ENCODE measurements at places on chromosomes 13 and 19. TPM values are rescaled to one million over a fixed set of nuclear protein-coding genes. Genes with fewer than 3 reads are reported as not detected.

The IFNL1 gene
- total RNA-seq: not detected

The ZNF302 gene
- total RNA-seq: 11.9 TPM

The F10 gene
- not detected for total RNA-seq

The POSTN gene
- 0.20 TPM for total RNA-seq

The GPR4 gene
- total RNA-seq: not detected

The DAND5 gene
- total RNA-seq: not detected

The OR7A5 gene
- total RNA-seq: not detected

The OR7D2 gene
- not detected for total RNA-seq

The ZNF569 gene
- total RNA-seq: 5.1 TPM

All from activated T-cell treated with anti-CD3 and anti-CD28 coated beads, Interleukin-2, amount 50 U/mL, for 4 hours (primary cell).